ENCODE measurements at places on chromosomes 7 and 10.

DNA sequence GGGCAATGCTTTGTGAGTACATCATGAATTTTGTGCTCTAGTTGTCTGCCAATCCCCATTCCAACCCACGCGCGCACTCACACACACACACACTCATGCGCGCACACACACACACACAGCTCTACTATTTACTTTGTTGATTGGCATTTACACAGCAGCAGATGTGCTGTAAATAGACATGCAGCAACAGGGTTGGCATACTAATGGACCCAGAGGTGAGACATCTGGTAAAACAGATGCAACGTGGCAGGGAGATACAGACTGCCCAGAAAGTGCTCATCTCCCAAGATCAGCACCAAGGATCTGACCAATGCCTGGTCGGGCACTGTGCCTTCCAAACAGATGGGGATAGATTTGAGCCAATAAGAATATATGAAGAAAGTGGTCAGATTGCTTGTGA, 873.0 kb downstream of the SORCS3 start:
- H3K36me3 ChIP-seq, result no peaks in the 10 kb centered on the region
- no peak overlapping the region for H3K4me3 ChIP-seq
- no peak for DNase-seq

DNA sequence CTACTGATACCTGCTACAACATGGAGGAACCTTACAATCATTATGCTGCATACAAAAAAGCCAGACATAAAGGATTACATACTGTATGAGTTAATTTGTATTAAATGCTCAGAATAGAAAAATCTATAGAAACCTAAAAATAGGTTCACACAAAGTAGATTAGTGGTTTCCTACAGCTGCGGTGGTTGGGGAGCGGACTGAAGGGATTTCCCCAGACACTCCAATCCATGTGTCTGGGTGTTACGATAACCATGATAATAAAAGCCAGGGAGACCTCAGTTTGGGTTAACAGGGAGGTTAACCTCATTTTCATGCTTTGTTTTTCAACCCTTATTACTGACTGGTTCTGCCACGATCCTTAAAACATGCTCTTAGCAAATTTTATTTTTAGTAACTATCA, 355.9 kb downstream of the KCNMA1 start:
- no peak for DNase-seq
- no peak overlapping the region for H3K4me3 ChIP-seq
- H3K4me1 ChIP-seq, result no peaks in the 10 kb centered on the region
- H3K27ac ChIP-seq, result no peak overlapping the region

GRCh38 chr7:44149571-44150465, 8.7 kb upstream of the MYL7 start:
- peaks cover 10% of the 10 kb centered on the region for H3K4me1 ChIP-seq
- peak; percentile 73 for DNase-seq
- H3K36me3 ChIP-seq, result no peaks in the 10 kb centered on the region
- H3K27me3 ChIP-seq, result peaks cover 14% of the 10 kb centered on the region

GRCh38 chr10:123868038-123869019, 23.3 kb downstream of the CPXM2 start:
- no peaks in the 10 kb centered on the region for H3K4me1 ChIP-seq
- no peaks in the 10 kb centered on the region for H3K36me3 ChIP-seq
- no peak overlapping the region for H3K27ac ChIP-seq
- no peaks in the 10 kb centered on the region for H3K27me3 ChIP-seq
- peak; percentile 22 for DNase-seq
- H3K4me3 ChIP-seq, result no peak overlapping the region

- no peaks in the 10 kb centered on the region for H3K4me1 ChIP-seq
- H3K4me3 ChIP-seq, result no peak overlapping the region
- no peaks in the 10 kb centered on the region for H3K27me3 ChIP-seq
Measured at GRCh38 chr7:36621396-36621795, 102.9 kb downstream of the AOAH start.

DNA sequence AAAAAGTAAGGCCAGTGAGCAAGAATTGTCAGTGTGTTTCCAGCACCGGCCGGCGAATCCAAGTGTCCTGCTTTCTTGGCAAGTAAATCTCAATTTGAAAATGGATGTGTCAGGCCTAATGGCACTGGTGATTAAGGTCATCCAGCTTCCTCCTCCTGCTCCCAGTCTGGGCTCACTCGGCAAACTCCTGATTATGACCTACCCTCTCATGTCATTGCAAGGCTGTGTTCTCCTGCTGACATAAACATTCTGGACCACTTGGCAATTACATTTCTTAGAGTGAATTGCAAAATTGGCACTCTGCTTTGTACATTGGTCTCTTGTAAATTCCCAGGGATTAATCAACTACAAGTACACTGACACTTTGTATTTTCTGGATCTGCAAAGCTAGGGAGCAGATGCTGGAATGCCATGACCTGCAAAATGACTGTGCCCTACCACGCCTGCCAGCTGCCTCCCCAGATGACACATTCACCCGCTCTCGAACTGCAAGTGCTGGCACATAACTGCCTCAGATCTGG, 473.8 kb downstream of the KIF20B start:
- H3K36me3 ChIP-seq, result no peaks in the 10 kb centered on the region
- peaks cover 4% of the 10 kb centered on the region for H3K4me1 ChIP-seq
- H3K27me3 ChIP-seq, result no peaks in the 10 kb centered on the region
- no peak overlapping the region for H3K27ac ChIP-seq
- peak; percentile 54 for DNase-seq
- no peak overlapping the region for H3K4me3 ChIP-seq

GRCh38 chr7:39758234-39758970, 135.0 kb downstream of the RALA start:
- H3K36me3 ChIP-seq, result no peaks in the 10 kb centered on the region
- DNase-seq, result no peak
- H3K27ac ChIP-seq, result no peak overlapping the region
- peaks cover 7% of the 10 kb centered on the region for H3K4me1 ChIP-seq

DNA sequence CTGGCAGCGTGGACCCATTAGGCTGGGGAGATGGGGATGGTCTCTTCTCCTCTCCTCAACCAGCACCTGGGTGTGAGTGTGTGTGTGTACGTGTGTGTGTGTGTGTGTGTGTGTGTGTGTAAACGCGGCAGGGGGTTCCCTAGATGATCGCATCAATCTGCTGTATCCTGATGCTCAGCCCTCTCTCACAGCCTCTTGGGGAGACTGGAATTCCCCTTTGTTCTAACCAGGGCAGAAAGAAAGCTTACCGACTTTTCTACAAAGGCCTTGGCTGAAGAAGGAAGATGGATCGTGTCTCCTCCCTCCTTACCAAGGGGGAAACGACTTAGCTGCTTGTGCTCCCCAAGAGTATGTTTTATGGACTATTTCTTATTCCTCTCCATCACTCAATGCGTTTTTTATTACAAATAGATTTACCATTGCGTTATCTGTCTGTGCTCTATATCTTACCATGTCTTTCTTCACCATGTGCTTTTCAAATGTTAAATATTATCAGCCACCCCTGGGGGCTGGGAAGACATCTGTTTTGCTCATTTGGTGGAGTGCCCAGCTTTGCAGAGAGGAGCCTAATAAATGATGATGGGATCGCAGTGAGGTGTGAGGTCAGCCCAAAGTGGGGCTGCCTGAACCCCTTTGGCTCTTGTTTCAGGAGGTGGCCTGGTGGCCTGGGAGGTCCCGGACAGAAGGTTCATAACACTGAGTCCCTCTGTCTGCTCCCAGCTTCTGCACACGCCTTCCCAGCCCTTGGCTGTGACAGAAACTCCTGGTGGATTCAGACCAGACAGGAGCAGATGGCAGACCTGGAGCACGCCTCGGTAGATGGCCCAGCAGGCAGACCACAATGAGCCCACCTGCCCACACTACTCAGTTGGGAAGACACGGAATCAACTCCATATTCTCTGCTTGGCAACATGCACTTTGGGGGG, 262.0 kb downstream of the PRPF18 start:
- H3K4me3 ChIP-seq, result no peak overlapping the region
- no peaks in the 10 kb centered on the region for H3K27me3 ChIP-seq
- no peak for DNase-seq
- H3K36me3 ChIP-seq, result no peaks in the 10 kb centered on the region

- no peak overlapping the region for H3K27ac ChIP-seq
- H3K36me3 ChIP-seq, result no peaks in the 10 kb centered on the region
- no peak overlapping the region for H3K4me3 ChIP-seq
- no peak for DNase-seq
- no peaks in the 10 kb centered on the region for H3K27me3 ChIP-seq
Measured at GRCh38 chr7:12730523-12730922, 43.1 kb downstream of the ARL4A start.

- no peak overlapping the region for H3K27ac ChIP-seq
- no peaks in the 10 kb centered on the region for H3K4me1 ChIP-seq
- no peak for DNase-seq
Measured at GRCh38 chr7:82700741-82701140, 257.2 kb upstream of the CACNA2D1 start.

GRCh38 chr7:102291916-102292267, 5.2 kb downstream of the SH2B2 start:
- peaks cover 4% of the 10 kb centered on the region for H3K4me1 ChIP-seq
- H3K27me3 ChIP-seq, result no peaks in the 10 kb centered on the region
- H3K36me3 ChIP-seq, result no peaks in the 10 kb centered on the region
- no peak overlapping the region for H3K4me3 ChIP-seq

DNA sequence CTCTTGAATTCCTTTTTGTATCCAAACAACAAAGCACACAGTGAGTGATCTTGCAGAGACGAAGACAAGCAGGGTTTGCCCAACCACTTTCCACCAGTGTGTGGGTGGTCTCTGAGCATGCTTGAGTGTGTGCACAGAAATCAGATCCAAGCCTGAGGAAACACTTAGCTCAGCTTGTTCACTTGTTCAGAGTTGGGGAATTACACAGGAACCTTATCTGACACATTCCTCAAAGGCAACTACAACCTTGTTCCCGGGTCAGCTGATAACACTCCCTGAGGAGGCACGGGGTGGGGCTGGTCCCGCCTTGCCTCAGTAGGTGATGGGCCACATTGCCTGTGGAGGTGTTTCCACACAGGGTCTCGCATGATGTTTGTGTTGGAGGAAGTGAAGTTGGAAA, 216.9 kb downstream of the DYNC1I1 start:
- H3K27me3 ChIP-seq, result peaks cover 30% of the 10 kb centered on the region
- H3K27ac ChIP-seq, result no peak overlapping the region
- no peak overlapping the region for H3K4me3 ChIP-seq
- H3K4me1 ChIP-seq, result peaks cover 57% of the 10 kb centered on the region
- DNase-seq, result peak; percentile 90

GRCh38 chr10:67663449-67664087, 32.4 kb downstream of the CTNNA3 start:
- no peak for DNase-seq
- H3K36me3 ChIP-seq, result no peaks in the 10 kb centered on the region
- H3K4me1 ChIP-seq, result no peaks in the 10 kb centered on the region
- H3K4me3 ChIP-seq, result no peak overlapping the region
- H3K27me3 ChIP-seq, result no peaks in the 10 kb centered on the region
- no peak overlapping the region for H3K27ac ChIP-seq

GRCh38 chr7:57384380-57384779, 65.6 kb upstream of the ZNF716 start:
- DNase-seq, result no peak
- no peaks in the 10 kb centered on the region for H3K27me3 ChIP-seq
- H3K36me3 ChIP-seq, result no peaks in the 10 kb centered on the region
- H3K4me3 ChIP-seq, result no peak overlapping the region

DNA sequence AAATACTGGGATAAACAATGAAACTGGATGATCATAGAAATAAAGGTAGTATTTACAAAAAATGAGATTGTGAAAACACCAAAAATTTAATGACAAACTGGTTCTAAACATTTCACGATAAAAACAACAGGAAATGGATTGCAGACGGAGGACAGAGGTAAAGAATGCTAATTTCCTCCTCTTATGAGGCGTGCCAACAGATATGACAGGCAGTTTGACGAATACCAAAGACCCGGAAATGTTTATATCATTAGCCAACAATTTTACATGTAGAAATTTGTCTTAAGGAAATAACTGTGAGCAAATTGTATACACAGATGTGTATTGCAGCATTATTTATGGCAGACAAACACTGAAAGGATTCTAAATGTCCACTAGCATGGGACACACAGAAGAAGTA, 162.0 kb upstream of the MGMT start:
- no peak overlapping the region for H3K27ac ChIP-seq

DNA sequence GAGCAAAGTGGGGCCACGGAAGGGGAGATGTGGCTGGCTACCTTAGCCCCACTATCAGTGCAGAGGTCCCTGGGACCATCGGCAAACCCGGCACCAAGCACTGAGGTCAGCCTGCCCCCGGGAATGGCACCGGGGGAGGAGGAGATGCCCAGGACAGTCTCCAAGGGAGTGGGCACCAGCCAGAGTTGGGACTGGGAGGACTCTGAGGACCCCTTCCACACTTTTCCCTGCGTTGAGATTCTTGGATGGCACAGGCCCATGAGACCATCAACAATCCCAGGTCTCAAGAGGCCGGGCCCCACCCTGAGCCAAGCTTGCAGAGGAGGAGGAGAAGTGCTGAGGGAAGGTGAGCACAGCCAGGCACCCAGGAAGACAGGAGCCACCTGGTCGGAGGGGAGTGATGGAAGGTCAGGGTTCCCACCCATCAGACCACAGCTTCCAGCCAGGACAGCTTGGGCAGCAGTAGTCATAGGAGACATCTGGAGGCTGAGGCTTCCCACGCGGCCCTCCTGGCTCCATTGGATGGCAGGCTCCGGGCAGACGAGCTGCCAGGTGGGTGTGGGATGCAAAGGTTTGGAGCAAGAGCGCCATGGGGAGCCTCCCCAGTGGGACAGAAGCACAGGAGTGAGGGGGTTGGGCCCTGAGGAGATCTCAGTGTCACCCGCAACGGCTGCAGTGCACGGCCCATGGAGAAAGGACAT, 2.6 kb upstream of the OPN4 start:
- no peak overlapping the region for H3K4me3 ChIP-seq
- peaks cover 5% of the 10 kb centered on the region for H3K4me1 ChIP-seq
- DNase-seq, result no peak
- H3K27ac ChIP-seq, result no peak overlapping the region

- H3K36me3 ChIP-seq, result no peaks in the 10 kb centered on the region
- no peak overlapping the region for H3K4me3 ChIP-seq
- H3K27me3 ChIP-seq, result no peaks in the 10 kb centered on the region
- H3K27ac ChIP-seq, result peak overlapping the region; percentile 88
- DNase-seq, result peak; percentile 19
- peaks cover 7% of the 10 kb centered on the region for H3K4me1 ChIP-seq
Measured at GRCh38 chr10:122307669-122308416, 36.7 kb downstream of the BTBD16 start.

DNA sequence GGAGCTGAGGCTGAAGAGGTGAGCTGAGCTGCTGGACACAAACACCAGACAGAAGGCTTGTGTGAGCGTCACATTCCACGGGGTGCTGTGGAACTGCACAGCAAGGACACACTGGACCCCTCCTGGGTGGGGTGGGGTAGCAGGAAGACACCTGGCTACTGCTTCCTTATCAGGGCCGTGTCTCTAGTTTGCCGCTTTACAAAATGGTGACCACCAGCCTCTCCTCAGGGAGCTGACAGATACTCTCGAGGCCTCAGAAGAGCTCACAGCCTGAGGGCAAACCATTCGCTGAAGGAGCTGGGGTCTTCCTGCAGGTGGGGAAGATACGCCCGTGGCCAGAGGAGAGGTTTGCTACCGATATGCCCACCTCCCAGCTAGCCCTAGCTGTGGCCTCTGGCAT, 461.9 kb downstream of the PLXNA4 start:
- H3K27ac ChIP-seq, result no peak overlapping the region
- H3K36me3 ChIP-seq, result no peaks in the 10 kb centered on the region
- no peaks in the 10 kb centered on the region for H3K27me3 ChIP-seq
- H3K4me1 ChIP-seq, result no peaks in the 10 kb centered on the region

Data from lung (tissue), 17 donors.